Subcutaneous adipose tissue (tissue), 4 donors: ENCODE measurements at places on chromosomes 1 and 21. TPM values are rescaled to one million over a fixed set of nuclear protein-coding genes. Genes with fewer than 3 reads are reported as not detected.

The S100A7A gene
- total RNA-seq, result not detected

The A3GALT2 gene
- not detected for total RNA-seq

The CD84 gene
- total RNA-seq, result 27.2 TPM

The ADCY10 gene
- total RNA-seq, result 0.49 TPM

The RSPH1 gene
- total RNA-seq, result not detected

The CD1E gene
- total RNA-seq, result 2.9 TPM

The COL24A1 gene
- 1.5 TPM for total RNA-seq

The DPT gene
- 725 TPM for total RNA-seq

The KCNE1 gene
- total RNA-seq, result 7.2 TPM

The DNAJC6 gene
- total RNA-seq, result 0.88 TPM

The SLC25A34 gene
- 0.49 TPM for total RNA-seq

The RNASEL gene
- 11.0 TPM for total RNA-seq
